ENCODE measurements at places on chromosomes 7 and 10.

- DNase-seq: no peak
These were observed 12.8 kb upstream of the GPR15LG start for GRCh38 chr10:84160663-84161362.

DNA sequence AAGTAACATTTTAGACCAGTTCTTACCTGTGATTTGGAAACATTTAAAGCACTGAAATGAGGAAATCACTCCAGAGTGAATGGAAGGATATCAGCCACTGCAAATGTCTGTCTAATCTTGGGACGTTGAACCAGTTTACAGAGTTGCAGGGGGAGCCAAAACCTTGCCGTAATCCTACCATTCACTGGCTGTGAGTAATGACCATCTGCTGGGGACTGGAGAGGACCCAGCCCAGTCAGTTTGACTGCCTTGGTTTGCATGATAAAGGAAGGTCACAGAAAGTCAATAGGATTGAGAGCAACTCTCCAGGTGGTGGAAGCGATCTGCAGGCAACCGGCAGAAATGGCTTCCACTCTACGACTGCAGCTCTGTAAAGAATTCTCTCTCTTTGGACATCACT lies 167.2 kb downstream of the AKR1D1 start:
- no peak for DNase-seq

DNA sequence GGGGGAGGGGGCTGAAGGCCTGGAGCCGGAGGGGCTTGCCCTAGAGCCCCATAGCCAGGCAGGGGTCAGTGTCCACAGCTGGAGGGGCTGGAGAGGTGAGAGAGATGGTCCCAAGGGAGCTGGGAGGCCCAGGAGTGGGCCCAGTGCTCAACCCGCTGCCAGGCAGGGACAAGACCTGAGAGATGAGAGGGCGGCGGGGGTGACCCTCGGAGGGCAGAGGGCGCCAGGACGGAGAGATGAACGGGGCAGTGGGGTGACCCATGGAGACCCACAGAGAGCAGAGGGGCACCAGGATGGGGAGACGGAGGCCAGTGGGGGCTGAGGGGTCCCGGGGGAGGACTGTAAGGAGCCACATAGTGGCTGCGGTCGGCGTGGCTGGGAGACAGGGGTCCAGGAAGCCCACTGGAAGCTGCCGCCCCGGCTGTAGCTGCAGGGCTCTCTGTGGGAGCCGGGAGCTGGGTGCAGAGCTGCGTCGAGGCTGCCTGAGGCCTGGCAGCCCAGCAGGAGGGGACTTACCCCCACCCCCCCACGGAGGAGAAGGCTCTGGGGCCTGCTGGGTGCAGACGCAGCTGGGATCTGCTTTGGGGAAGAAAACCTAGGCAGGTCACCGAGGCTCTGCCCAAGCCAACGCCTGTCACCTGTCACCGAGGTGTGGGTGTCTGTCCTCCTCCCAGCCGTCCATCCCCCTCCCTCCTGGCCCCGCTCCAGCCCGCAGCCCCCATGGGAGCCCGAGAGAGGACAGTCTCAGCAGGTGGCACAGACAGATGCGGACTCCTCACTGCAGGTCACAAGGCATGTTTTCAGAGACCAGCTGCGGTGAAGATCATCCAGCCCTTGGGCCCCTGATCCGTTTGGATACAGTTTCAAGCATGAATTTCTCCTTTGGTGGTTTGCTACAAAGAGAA lies 25.1 kb downstream of the PWWP2B start:
- DNase-seq: no peak

DNA sequence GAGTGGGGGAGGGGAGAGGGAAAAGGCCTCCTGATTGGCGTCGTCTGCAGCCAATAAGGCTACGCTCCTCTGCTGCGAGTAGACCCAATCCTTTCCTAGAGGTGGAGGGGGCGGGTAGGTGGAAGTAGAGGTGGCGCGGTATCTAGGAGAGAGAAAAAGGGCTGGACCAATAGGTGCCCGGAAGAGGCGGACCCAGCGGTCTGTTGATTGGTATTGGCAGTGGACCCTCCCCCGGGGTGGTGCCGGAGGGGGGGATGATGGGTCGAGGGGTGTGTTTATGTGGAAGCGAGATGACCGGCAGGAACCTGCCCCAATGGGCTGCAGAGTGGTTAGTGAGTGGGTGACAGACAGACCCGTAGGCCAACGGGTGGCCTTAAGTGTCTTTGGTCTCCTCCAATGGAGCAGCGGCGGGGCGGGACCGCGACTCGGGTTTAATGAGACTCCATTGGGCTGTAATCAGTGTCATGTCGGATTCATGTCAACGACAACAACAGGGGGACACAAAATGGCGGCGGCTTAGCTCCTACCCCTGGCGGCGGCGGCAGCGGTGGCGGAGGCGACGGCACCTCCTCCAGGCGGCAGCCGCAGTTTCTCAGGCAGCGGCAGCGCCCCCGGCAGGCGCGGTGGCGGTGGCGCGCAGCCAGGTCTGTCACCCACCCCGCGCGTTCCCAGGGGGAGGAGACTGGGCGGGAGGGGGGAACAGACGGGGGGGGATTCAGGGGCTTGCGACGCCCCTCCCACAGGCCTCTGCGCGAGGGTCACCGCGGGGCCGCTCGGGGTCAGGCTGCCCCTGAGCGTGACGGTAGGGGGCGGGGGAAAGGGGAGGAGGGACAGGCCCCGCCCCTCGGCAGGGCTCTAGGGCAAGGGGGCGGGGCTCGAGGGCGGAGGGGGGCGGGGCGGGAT lies at the start of gene KAT6B:
TSS of gene KAT6B (plus strand) at position 459 of the 903 bp plus-strand sequence. CDS start 16,258 bp downstream, outside the sequence.
- DNase-seq: peak; percentile 100

DNA sequence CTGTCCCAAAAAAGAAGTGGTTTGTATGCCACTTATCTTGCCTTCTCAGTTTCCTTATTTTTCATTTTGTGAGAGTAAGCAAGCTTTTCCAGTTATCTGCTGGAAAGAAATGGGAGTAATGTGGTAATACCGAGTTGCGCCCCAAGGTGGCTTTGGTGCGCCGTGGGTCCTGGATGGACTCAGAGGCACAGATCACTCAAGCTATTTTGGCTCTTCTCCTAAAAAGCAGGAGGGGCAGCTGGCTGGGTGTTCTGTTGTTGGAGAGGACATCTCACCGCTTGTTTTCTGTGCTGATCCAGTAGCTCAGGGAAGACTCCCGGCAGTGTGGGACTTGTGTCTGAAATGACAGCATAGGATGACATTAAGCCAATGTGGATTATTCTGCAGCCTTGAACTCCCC lies 16.4 kb downstream of the PRKRIP1 start:
- no peak for DNase-seq

- DNase-seq: no peak
These were observed 280.1 kb downstream of the SKAP2 start for GRCh38 chr7:26584326-26584725.

- no peak for DNase-seq
These were observed 217.3 kb downstream of the ZEB1 start for GRCh38 chr10:31536302-31536701.

DNA sequence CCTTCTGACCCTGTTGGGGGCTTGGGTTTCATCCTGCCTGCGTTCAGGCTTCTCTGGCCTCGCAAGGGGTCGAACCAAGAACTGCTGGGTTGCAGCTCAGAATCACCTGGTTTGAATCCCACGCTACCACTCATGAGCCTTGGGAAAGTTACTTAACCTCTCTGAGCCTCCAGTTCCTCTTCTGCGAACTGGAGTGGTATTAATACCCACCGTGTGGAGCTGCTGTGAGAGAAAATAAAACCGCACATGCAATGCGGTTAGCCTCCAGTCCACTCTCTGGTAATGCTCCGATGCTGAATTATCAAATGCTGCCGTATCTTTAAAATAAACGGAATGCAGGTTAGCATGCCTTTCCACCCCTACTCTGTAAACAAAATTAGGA lies 171.9 kb downstream of the ARHGAP12 start:
- no peak for DNase-seq

GRCh38 chr7:86975449-86975848 lies 84.0 kb downstream of the ELAPOR2 start:
- no peak for DNase-seq

DNA sequence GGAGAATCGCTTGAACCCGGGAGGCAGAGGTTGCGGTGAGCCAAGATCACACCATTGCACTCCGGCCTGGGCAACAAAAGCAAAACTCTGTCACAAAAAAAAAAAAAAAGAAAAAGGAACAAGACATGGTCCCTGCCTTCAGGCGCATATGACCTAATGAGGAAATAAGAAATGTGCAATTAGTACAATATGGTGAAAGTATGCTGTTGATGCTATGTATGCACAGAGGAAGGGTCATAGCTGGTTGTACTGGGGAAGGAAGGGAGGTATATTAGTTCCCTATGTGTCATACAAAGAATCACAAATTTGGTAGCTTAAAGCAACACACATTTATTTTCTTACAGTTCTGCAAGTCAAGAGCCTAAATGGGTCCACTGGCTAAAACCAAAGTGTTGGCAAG lies 97.8 kb upstream of the MPP7 start:
- no peak for DNase-seq

GRCh38 chr10:52779541-52780390 lies 7.2 kb upstream of the MBL2 start:
- no peak for DNase-seq

GRCh38 chr7:33762911-33763306 lies 142.4 kb upstream of the BMPER start:
- DNase-seq: no peak

DNA sequence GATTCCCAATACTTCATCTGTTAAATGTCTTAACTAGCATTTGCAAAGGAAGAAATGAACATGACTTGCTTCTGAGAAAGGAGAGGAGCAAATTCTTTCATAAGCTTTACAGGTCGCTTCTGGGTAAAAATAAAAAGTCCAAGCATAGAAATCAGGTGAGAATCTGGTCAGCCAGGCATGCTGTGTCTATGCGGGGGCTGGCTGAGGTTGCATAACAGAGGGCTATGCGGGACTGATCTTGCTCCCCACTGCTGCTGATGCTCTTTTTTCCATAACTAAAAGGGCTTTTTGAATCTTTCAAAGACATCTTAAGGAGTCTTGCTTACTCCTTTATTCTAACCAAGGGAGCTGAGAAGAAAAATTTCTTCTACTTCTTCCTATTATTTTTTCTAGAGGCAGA lies 92.7 kb upstream of the FGFR2 start:
- no peak for DNase-seq

DNA sequence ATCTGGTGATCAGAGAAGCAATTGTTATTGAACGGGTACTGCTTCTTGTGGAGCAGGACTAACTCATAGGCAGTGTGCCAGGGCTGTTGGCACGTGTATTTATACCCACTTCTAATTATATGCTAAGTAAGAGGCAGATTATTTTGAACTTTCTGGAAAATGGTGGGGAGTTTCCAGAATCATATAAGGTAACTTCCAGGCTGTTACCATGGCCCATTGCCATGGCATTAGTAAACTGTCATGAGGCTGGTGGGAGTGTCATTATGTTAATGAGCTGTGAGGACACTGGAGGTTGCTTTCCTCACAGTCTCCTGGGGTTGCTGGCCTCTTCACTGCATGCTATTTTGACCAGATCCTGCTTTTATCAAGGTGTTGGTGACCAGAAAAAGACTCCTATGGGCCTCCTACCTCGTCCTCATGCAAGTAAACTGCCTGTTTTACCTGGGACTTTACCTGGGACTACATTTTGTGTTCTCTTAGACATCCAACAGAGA lies 122.6 kb downstream of the KCND2 start:
- no peak for DNase-seq

- peak; percentile 5 for DNase-seq
These were observed 52.6 kb upstream of the FAM180A start for GRCh38 chr7:135801045-135801693.

- DNase-seq: no peak
These were observed 15.1 kb downstream of the TMEM60 start for GRCh38 chr7:77783111-77783510.

- DNase-seq: peak; percentile 52
These were observed 77.8 kb upstream of the ATP6V0A4 start for GRCh38 chr7:138875794-138876193.

DNA sequence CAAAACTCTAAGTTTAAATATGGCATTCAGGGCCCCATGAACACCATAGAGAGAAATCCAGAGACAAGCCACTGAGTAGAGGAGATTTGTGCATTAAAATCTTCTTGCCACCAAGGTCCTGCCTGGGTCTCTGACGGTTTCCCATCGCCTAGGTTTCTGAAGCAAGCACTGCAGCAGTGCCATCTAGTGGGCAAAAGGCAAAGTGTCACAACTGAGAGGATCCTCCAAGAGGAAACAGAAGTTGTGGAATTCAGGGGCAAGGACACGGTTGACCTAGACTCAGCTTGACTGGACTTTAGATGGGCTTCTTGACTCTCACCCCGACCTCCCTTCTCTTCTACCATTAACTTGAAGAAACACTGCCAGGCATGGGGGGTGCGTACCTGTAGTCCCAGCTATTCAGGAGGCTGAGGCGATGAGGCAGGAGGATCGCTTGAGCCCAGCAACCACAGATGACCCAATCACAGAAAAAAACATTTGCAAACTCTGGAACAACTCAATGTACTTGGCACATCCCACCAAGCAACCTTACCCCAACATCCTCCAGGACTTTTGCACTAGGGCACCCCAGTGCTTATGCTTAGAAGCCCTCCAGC lies 604.1 kb downstream of the GALNT17 start:
- no peak for DNase-seq

- DNase-seq: no peak
These were observed 213.0 kb upstream of the INHBA start for GRCh38 chr7:41915871-41916270.

GRCh38 chr7:7756577-7756976 lies 38.2 kb upstream of the RPA3 start:
- DNase-seq: no peak

GRCh38 chr10:116715839-116716377 lies 26.5 kb downstream of the HSPA12A start:
- DNase-seq: no peak

- no peak for DNase-seq
These were observed 99.7 kb upstream of the PITRM1 start for GRCh38 chr10:3272300-3272699.

- no peak for DNase-seq
These were observed 134.1 kb downstream of the LRMDA start for GRCh38 chr10:75565286-75566251.

GRCh38 chr7:41328544-41328943 lies 374.3 kb downstream of the INHBA start:
- no peak for DNase-seq

DNA sequence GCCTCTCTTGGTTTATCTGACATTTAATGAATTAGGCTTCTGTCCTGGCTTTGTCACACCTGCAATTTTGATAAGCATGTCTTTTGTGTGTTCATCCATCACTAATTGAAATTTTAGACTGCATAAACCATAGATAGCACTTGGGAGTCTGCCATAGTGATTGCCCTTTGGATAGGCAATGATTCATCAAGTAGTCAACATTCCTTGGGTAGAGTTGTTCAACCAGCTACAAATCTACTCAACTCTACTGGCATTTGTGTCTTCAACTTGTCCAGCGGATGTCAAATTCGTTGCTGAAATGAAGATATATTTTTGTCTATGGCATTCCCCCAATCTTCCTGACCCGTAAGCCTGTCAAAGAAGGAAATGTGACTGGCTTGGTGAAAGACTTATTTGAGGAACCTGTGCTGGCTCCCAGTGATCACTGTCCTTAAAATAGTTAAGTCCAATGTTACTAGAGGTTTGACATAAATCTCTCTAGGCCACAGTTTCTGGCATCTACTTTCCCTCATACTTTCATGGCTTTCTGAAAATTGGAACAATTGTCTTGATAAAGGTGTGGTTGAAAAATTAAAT lies 33.7 kb upstream of the CREB5 start:
- no peak for DNase-seq

GRCh38 chr10:62511656-62512055 lies 137.5 kb downstream of the ZNF365 start:
- DNase-seq: no peak

- no peak for DNase-seq
These were observed 83.0 kb downstream of the PARD3 start for GRCh38 chr10:34731885-34732701.

GRCh38 chr10:112811741-112812551 lies 138.1 kb upstream of the TCF7L2 start:
- DNase-seq: no peak

All from activated gamma-delta T cell treated with anti-CD3 and anti-CD28 coated beads, Interleukin-2, amount 50 U/mL, for 16 hours (primary cell).